K562 (cell line): ENCODE measurements at places on chromosomes 11 and 22. TPM values are rescaled to one million over a fixed set of nuclear protein-coding genes. Genes with fewer than 3 reads are reported as not detected.

DNA sequence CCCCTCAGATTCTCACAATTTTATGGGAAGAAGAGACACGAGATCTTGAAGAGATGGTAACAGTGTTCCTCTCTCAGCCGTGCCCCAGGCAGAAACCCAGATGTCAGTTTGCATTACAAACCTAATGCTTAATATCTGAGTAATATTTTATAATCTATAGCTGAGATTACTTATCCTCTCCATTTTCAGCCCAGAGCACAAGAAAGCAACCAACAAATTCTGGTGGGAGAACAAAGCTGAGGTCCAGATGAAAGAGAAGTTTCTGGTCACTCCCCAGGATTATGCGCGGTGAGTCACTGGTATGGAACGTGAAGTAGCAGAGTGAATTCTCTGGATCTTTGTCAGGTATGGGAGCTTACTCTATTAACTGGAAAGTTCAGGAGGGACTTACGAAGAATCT, 884 bp downstream of the CENATAC start:
- H3K36me3 ChIP-seq, result peaks cover 38% of the 10 kb centered on the region; the same call in 2 of the 3 replicates
- peak; percentile 47 for DNase-seq
- H3K27me3 ChIP-seq, result no peaks in the 10 kb centered on the region
- peak overlapping the region; percentile 83 for H3K4me3 ChIP-seq

GRCh38 chr11:127110542-127110941, 110.0 kb upstream of the KIRREL3 start:
- H3K4me1 ChIP-seq, result no peaks in the 10 kb centered on the region
- DNase-seq, result no peak
- no peaks in the 10 kb centered on the region for H3K27me3 ChIP-seq
- no peak overlapping the region for H3K27ac ChIP-seq
- H3K4me3 ChIP-seq, result no peak overlapping the region

Gene NLRP14
- total RNA-seq, result 0.65 and 0.73 TPM in 2 replicates

Gene CCDC85B
- total RNA-seq, result 64.4 and 74.8 TPM in 2 replicates

- H3K4me3 ChIP-seq, result no peak overlapping the region
- H3K27me3 ChIP-seq, result no peaks in the 10 kb centered on the region
- no peak overlapping the region for H3K27ac ChIP-seq
- H3K4me1 ChIP-seq, result no peaks in the 10 kb centered on the region
Measured at GRCh38 chr11:39425226-39425625, 2034.2 kb downstream of the LRRC4C start.

Gene UBQLNL
- total RNA-seq, result 0.09 and 0.20 TPM in 2 replicates

DNA sequence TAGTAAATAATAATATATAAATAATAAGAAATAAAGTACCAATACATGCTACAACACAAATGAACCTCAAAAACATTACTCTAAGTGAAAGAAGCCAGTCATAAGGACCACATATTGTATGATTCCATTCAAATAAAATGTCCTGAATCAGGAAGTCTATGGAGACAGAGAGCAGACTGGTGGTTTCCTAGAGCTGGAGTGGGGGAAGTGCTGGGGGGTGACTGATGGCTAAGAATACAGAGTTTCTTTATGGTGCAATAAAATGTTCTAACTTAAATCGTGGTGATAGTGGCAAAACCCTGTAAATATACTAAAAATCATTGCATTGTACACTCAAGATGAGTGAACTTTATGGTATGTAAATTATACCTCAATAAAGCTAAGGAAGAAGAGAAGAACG, 376.5 kb downstream of the BUD13 start:
- DNase-seq, result no peak
- H3K36me3 ChIP-seq, result no peaks in the 10 kb centered on the region
- H3K27ac ChIP-seq, result no peak overlapping the region
- H3K4me1 ChIP-seq, result no peaks in the 10 kb centered on the region

GRCh38 chr22:49792107-49792506, 35.6 kb downstream of the BRD1 start:
- peaks cover 86% of the 10 kb centered on the region; the same call in 2 of the 3 replicates for H3K36me3 ChIP-seq
- no peak for DNase-seq
- peaks cover 18% of the 10 kb centered on the region for H3K4me1 ChIP-seq

- peaks cover 45% of the 10 kb centered on the region for H3K4me1 ChIP-seq
- peaks cover 3% of the 10 kb centered on the region; the same call in 2 of the 3 replicates for H3K36me3 ChIP-seq
- H3K27me3 ChIP-seq, result no peaks in the 10 kb centered on the region
- no peak for DNase-seq
- no peak overlapping the region for H3K27ac ChIP-seq
- H3K4me3 ChIP-seq, result no peak overlapping the region
Measured at GRCh38 chr11:78298291-78298771, 109.6 kb downstream of the USP35 start.

GRCh38 chr11:116792869-116793771, 1.4 kb upstream of the APOA5 start:
- DNase-seq, result no peak
- no peaks in the 10 kb centered on the region for H3K27me3 ChIP-seq
- peaks cover 33% of the 10 kb centered on the region for H3K4me1 ChIP-seq
- H3K4me3 ChIP-seq, result no peak overlapping the region
- H3K27ac ChIP-seq, result no peak overlapping the region

DNA sequence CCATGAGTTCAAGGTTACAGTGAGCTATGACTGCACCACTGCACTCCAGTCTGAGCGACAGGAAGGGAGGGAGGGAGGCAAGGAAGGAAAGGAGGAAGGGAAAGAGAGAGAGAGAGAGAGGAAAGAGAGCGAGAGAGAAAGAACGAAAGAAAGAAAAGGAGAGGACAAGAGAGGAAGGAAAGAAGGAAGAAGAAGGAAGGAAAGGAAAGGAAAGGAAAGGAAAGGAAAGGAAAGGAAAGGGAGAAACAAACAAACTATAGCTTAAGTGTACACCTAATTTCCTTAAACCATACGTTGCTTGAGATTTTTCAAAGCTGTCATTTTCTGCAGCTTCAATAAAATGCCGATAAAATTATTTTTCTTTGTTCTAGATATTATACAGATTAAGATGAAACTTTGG, 80.2 kb upstream of the APOA1 start:
- H3K4me3 ChIP-seq, result no peak overlapping the region
- peaks cover 4% of the 10 kb centered on the region; the same call in 1 of the 3 replicates for H3K36me3 ChIP-seq
- DNase-seq, result no peak
- no peak overlapping the region for H3K27ac ChIP-seq

Gene OR2AT4
- 1.6 and 2.3 TPM in 2 replicates for total RNA-seq

Gene TIGD3
- total RNA-seq, result 0.81 and 1.3 TPM in 2 replicates

Gene SLC6A5
- not detected in 2 replicates for total RNA-seq

DNA sequence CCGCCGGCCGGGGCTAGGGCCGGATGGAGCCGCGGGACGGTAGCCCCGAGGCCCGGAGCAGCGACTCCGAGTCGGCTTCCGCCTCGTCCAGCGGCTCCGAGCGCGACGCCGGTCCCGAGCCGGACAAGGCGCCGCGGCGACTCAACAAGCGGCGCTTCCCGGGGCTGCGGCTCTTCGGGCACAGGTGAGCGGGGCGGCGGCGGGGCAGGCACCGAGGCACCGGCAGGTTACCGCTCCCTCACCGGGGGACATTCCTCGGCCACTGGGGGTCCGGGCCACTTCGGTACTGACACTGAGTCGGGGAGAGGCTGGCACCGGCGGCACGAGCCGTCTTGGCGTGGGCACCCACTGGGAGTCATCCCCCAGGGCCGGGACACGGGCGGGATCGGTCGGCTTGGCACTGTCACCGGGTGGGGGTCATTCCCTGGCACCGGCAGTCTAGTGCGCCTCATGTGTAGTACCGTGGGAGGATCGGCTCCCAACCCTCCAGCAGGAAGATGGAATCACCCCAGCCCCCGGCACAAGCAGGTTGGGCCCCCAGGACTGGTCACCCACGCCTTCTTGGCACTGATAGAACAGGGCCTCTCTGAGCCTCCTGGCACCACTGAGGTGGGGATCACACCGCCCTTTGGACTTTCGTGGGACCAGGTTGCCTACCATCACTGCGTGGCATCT, 511 bp downstream of the DGKZ start:
- H3K27ac ChIP-seq, result peak overlapping the region; percentile 65
- peak overlapping the region; percentile 77 for H3K4me3 ChIP-seq
- peaks cover 36% of the 10 kb centered on the region; the same call in 2 of the 3 replicates for H3K36me3 ChIP-seq
- DNase-seq, result peak; percentile 49
- H3K27me3 ChIP-seq, result no peaks in the 10 kb centered on the region

DNA sequence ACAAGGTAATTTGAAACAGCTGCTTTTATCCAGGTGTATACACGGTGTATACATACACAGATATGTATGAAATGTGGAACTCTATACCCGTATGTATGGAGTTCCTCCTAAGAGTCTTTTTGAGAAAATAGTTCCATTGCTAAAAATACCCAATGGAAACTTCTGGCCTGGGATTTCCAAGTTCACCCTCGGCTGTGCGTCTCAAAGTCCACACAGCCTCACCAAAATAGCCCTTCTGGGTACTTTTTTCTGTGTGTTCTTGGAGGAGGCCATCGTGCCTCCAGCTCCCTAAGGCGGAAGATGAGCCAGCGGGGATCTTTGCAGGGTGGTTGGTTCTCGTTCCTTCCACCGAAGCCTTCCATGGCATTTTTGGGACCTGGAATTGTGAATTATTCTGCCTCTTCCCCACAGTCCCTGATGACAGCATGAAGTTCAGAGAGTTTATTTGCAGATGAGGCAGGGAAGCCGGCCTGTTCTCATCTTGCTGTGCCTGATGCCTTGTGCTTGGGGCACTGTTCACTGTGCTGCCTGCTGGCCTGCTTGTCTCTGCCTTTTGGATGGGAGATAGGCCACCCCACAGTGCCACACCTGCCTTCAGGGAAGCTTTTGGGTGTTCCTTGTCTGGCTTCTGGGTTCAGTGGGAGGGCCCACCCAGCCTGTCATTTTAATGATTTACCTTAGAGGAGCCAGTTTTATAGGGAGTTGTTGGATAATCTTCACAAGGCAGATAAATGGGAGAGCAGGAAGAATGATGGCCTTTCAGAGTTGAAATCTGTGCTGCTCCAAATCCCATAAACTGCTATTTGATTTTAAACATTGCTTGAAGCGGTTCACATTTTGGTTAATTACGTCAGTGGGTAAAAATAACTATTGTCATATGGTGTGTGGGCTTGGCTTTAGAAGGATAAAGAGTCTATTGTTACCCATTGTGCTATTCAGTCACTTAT, 112.7 kb upstream of the OR4B1 start:
- no peaks in the 10 kb centered on the region for H3K36me3 ChIP-seq
- H3K27ac ChIP-seq, result no peak overlapping the region
- DNase-seq, result no peak
- peaks cover 15% of the 10 kb centered on the region for H3K4me1 ChIP-seq
- no peak overlapping the region for H3K4me3 ChIP-seq

Gene JRKL
- total RNA-seq, result 7.7 and 8.0 TPM in 2 replicates

GRCh38 chr11:95242091-95242844, 11.3 kb upstream of the SESN3 start:
- no peaks in the 10 kb centered on the region; the same call in 2 of the 3 replicates for H3K4me1 ChIP-seq
- H3K4me3 ChIP-seq, result no peak overlapping the region

Gene SLC22A6
- not detected in 2 replicates for total RNA-seq

Gene SPA17
- total RNA-seq, result 5.7 and 6.0 TPM in 2 replicates

DNA sequence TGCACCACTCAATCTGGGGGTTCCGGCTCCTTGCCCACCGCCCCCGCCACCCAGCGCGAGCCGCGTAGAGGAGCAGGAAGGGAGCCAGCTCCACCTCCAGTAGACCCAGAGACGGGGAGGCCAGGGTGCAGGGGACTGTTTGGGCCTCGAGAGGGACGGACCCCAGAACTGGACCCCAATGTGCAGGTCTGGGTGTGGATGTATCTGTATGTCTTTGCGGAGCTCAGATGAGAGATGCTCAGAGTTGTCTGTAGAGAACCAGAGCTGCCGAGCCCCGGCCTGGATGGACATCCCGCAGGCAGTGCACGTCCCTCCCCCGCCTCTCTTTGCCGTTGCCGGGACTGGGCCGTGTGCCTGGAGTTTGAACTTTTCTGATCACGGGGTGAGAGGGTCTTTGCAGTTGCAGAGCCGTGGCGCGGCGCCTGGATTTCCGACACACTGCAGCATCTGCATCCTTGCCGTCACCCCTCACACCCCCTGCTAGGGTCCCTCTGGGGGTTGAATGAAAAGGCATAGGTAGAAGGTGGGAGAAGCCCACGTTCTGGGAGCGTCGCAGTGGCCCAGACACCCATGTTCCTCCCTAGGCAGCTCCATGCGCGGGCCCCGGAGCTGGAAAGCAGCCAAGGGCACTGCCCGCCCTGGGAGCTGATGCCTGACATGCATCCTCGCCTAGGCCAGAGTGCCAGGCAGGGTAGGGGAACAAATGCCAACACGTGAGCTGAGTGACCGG, 105.2 kb downstream of the KCNQ1 start:
- no peaks in the 10 kb centered on the region for H3K36me3 ChIP-seq
- H3K4me1 ChIP-seq, result peaks cover 17% of the 10 kb centered on the region; the same call in 1 of the 2 replicates
- no peak for DNase-seq
- H3K4me3 ChIP-seq, result no peak overlapping the region

DNA sequence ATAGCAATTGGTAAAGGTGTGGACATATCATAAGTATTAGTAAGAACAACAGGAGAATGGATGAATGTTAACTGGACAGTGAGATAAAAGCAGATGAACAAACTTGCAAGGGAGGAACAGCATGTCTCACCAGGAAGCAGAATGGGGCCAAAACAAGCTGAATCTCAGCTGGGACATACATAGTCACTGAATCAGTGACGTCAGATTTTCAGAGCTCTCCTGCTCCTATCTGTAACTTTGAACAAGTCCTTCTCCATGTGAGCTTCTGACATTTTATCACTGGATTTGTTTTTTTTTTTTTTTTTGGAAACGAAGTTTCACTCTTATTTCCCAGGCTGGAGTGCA, 118.7 kb downstream of the BBOX1 start:
- no peaks in the 10 kb centered on the region for H3K36me3 ChIP-seq
- H3K27me3 ChIP-seq, result no peaks in the 10 kb centered on the region
- no peak for DNase-seq
- no peak overlapping the region for H3K4me3 ChIP-seq
- no peaks in the 10 kb centered on the region for H3K4me1 ChIP-seq

Gene KDELR3
- total RNA-seq, result 10.6 and 12.2 TPM in 2 replicates

Gene PES1
- 136 and 151 TPM in 2 replicates for total RNA-seq

DNA sequence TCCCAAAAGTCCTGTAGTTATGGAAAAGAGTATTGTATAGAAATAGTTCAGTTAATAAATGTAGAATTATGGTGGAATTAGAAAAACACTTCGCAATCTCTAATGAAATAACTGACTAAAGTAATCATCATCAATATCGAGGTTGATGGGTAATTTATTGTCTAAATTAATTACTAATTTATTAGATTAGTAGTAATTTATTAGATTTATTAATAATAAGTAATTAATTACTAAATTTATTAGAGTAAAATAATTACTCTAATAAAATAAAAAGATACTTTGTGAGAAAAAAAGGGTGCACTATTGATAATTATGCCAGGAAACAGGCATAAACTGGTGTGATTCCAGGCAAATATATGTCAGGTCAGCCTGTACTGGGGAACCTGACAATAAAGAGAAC, 455.6 kb downstream of the AASDHPPT start:
- no peaks in the 10 kb centered on the region for H3K4me1 ChIP-seq
- H3K36me3 ChIP-seq, result no peaks in the 10 kb centered on the region
- H3K27ac ChIP-seq, result no peak overlapping the region
- no peaks in the 10 kb centered on the region for H3K27me3 ChIP-seq
- no peak overlapping the region for H3K4me3 ChIP-seq

Gene ANGPTL5
- not detected in 2 replicates for total RNA-seq

GRCh38 chr11:76665921-76666351, 4.6 kb downstream of the LRRC32 start:
- DNase-seq, result no peak
- no peak overlapping the region for H3K4me3 ChIP-seq
- no peak overlapping the region for H3K27ac ChIP-seq
